ENCODE measurements at places on chromosomes 12 and 14.

- DNase-seq = no peak
Observed at GRCh38 chr12:131550121-131550520, 160.8 kb upstream of the SFSWAP start.

DNA sequence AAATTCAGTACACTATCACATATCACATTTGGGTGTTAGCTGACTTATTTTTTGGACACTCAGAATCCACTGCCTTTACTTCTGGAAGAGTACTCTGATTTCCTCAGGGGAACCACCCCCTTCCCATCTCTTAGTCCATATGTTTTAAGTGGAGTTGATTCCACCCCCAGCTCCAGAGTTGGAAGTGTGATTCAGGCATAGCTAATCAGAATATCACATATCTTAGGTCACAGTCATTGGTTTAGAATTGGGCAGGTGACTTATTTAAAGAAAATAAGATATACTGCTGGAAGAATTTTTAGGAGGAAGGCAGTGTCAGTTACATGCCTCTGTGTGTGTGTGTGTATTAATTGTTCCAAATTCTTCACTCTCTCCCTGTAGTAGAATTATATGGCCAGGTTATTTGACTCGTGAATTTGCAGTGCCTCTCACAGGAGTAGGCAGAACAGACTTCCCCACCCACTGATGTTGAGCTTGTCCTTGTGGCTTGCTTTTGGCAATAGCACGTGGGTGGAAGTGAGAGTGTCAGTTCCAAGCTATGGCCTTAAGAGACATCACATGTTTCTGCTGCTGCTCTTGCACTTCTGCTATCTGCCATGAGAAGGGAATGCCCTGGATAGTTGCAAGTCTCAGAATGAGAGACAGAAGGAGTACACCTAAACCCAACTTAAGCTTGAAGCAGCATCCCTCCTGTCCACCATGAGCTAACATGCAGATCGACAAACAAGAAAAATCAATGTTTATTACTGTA is 6.4 kb upstream of the GAS2L3 start:
- DNase-seq = no peak

DNA sequence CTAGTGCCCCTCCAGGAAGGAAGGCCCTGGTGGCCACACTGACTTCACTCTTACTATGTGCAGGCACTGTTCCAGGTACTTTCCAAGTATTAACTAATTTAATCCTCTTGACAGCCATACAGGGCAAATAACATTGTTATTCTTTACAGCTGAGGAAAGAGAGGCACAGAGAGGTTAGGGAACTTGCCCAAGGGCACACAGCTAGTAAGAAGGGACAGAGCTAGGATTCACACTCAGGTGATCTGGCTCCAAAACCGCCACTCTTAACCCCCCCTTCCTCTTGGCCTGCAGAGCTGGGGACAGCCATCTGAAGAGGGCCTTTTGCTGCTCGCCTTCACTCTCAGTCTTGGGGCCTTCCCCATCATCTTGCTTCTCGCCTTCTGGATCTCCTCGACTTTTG is 4.0 kb downstream of the JDP2 start:
- DNase-seq = no peak

GRCh38 chr12:105329926-105330282 is 587 bp upstream of the C12orf75 start:
- no peak for DNase-seq

DNA sequence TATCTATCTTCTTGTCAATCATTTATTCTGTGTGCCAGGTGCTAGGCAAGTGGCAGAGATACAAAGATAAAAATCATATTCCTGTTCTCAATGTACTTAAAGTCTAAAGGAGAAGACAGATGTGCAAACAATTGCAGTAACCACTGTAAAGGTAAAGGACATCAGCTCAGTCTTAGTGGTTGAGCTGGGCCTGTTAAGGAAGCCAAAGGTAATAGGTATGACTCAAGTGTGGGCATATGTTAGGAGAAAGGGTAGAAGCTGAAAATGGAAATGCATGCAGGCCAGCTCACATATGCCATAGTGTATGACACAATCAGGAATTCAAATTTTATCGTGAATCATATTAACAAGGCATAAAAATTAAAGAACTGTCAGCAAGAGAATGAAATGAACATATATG is 49.8 kb downstream of the FAR2 start:
- no peak for DNase-seq

Data from stimulated activated CD4-positive, alpha-beta T cell treated with anti-CD3 and anti-CD28 coated beads, TNF-alpha, amount 100 ng/mL, for 1 hour (primary cell).